Lung microvascular endothelial cell (primary cell): ENCODE measurements at places on chromosomes 16 and 17.

GRCh38 chr16:81866820-81867440 is 87.8 kb downstream of the PLCG2 start:
- peak; percentile 87 for DNase-seq

DNA sequence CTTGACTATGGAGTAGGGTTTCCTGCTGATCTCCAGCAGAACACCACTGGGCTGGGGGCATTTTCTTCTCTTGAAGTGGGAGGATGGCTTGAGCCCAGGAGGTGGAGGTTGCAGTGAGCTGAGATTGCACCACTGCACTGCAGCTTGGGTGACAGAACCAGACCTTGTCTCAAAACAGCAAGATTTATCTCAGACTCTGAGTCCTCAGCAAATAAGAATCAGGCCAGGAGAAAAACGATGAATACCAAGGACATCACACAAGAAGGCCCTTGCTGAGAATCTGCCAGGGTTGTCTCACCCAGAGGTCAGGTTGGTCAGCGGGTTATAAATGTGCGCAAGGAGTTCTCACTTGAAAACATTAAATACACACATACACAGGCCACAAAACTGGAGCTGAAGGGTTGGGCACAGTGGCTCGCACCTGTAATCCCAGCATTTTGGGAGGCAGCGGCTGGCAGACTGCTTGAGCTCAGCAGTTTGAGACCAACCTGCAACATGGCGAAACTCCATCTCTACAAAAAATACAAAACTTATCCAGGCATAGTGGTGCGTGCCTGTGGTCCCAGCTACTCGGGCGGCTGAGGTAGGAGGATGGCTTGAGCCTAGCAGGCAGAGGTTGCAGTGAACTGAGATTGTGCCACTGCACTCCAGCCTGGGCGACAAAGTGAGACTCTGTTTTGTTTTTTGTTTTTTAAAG is 7.7 kb downstream of the MXRA7 start:
- DNase-seq: no peak

DNA sequence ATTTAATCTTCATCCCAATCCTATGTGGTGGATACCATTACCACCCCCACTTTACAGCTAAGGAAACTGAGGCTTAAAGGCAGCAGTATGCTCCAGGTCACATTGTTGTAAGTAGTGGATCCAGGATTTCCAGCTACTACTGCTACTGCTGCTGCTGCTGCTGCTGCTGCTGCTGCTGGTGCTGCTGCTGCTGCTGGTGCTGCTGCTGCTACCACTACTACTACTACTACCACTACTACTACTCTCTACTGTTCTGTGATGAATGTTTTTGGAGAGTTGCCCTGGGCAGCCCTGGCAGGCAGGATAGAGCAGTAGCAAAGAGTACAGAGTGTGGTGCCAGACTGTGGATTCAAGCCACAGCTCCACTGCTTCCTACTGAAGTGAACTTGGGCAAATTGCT is 49.3 kb upstream of the SLC12A3 start:
- DNase-seq: no peak

- no peak for DNase-seq
These were observed 8.2 kb downstream of the CAPN15 start for GRCh38 chr16:535446-536405.

- DNase-seq: peak; percentile 82
These were observed 135.4 kb upstream of the AXIN2 start for GRCh38 chr17:65696739-65697394.

DNA sequence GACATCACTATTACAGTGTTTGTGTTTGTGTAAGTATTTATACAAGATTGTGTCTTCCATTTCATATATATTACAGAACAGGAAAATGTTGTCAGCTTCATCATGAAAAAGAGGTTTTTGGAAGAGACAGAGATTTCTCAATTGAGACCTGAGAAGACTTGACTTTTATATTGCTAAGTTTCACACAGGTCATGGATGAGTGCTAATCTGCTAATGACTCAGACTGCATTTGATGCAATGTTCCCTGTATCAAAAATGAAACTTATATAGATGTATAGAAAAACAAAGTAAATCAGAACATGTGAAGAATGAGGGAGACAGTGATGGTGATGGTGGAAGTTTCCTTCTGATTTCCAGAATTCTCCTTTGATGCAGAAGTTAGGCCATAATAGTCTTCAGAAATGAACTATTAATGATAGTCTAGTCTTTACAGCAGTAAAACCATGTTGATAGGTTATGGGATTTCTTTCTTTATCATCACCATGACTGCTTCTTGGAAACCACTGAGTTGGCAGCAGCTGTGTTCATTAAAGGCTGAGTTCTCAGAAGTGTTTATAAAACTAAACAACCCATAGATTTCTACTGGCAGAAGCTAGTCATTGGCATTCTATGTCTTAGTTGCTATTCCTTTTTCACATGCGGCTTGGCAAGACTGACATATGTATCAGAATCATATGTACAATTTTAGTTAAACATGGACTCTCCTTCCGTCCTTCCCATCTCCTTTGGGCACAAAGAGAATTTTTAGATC is 56.1 kb downstream of the PCTP start:
- DNase-seq: no peak

DNA sequence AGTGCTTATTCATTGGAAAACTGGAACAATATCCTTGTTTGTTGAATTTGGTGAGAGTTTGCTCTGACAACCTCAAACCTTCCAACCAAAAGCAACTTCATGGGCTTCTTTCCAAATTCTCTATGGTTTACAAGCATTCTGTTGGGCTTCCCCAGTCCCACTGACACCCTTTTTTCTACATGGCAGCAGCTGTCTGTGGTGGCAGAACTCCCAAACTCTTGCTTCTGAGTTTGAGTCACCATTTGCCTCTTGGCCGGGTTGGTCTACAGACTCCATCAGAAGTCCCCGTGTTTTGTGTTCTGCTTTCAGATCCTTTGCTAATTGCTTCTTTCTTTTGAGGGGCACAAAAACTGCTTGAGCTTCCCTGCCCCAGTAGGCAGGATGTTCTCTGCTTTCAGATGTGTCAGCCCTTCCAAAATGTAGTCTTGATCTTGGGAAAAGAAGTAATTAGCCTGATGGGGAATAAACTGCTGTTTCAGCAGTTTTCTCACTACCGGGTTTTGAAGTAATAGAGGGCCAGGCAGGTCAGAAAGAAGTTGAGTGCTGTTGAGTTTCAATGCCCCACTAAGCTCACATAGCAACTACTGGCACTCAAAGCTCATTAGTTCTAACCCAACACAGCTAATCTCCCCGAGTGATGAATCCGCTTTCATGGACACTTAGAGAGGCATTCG is 80.7 kb downstream of the HS3ST3A1 start:
- no peak for DNase-seq

DNA sequence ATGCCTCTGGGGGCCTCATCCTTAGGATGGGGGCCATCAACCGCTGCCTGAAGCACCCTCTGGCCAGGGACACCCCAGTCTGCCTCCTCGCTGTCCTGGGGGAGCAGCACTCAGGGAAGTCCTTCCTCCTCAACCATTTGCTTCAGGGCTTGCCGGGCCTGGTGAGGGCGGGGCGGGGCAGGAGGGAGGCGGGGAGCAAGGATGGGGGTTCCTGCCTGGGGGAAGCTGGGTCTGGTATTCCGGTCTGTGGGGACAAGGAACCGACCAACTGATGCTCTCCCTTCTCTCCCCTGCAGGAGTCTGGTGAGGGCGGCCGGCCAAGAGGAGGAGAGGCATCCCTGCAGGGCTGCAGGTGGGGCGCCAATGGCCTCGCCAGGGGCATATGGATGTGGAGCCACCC is 2.0 kb downstream of the RNF112 start:
- no peak for DNase-seq

- DNase-seq: no peak
These were observed 130.4 kb upstream of the MPHOSPH6 start for GRCh38 chr16:82300374-82300951.

GRCh38 chr16:661184-661821 is 6.6 kb upstream of the RHOT2 start:
- no peak for DNase-seq

DNA sequence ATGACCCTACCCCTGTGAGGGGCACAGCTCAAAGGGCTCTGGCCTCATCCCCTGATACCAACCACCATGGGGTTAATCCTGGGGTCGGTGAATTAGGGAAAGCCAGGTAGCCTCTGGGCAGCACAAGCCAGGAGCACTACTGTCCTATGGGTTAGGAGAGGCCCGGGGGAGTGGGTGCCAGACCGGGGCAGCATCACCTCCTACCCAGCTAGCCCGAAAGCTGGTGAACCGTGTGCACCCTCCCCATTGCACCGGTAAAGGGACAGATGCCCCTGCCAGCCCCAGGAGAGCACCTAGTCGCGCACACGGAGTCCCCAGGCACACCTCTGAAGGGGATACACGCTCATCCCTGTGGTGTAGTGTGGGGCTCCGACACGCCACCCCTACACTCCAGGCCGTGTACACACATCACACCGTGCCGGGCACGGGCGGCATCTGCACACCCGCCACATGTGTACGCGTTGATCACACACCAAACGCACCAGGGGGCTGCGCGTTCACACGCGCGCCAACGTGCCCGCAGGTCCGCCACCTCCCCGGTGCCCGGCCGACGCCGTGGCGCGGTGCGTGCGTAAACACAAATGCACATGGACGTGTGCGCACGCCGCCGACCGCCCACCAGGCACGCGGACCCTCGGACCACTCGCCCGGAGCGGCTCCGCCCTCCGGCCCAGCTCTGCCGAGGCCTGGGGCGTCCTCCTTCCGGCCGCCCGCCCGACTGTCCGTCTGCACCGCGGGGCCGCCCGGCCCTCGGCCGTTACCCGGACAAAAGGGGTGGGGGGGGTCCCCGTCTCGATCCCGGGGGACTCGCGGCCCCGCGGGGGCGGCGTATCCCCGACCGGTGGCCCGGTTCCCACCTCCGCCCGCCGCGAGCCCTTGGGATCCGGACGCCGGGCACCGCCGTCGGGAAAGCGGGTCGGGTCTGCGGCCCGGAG is 785 bp downstream of the UBALD1 start:
- peak; percentile 56 for DNase-seq

GRCh38 chr17:81044764-81045589 is 10.0 kb downstream of the BAIAP2 start:
- DNase-seq: peak; percentile 94

- no peak for DNase-seq
These were observed 51.7 kb downstream of the ZNF778 start for GRCh38 chr16:89268987-89269735.

DNA sequence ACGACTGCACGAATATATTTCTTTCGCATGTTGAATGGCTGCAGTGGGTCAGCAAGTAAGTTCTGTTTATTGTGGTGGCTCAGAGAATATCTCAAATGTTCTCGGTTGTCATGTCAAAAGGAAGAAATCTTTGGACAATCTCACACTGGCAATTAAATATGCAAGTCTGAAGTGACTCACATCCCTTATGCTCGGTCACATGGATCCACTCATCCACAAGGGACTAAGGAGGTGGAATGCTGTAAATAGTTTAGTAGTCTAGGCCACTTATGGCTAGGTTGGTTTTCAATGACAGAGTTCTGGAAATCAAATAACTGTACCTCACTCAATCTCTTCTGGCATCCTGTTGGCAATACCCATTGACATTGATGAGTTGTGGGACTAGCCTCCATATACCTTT is 33.0 kb upstream of the PMP22 start:
- DNase-seq: peak; percentile 62

GRCh38 chr16:21991621-21992020 is 9.3 kb downstream of the PDZD9 start:
- no peak for DNase-seq
